Natural killer cell treated with Interleukin-12 subunit alpha and Interleukin-12 subunit beta and Interleukin-15 and Interleukin-18, amount 100 ng/mL, for 72 hours (primary cell): ENCODE measurements at places on chromosomes 2 and 18.

- no peak for DNase-seq
Measured at GRCh38 chr2:11753452-11753885, 7.0 kb downstream of the LPIN1 start.

DNA sequence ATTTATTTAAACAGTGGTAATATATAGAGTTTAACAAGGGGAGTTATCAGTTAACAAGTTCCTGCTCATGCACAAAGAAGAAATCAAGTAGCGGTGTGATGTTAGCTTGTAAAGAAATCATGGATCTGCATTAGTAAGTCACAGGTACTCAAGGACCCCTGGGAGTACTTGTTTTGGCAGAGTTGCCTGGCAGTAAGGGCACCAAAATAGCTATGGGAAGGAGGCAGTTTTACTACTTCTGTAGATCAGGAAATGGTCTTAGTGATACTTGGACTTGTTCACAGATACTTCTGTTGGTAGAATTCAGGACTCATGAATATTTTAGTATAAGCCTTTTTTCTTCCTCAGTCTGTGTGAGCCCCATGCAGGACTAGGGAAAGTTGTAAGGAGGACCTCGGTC, 107.3 kb upstream of the IL1R2 start:
- DNase-seq: no peak

- no peak for DNase-seq
Measured at GRCh38 chr2:31578316-31578715, 2.4 kb downstream of the SRD5A2 start.

DNA sequence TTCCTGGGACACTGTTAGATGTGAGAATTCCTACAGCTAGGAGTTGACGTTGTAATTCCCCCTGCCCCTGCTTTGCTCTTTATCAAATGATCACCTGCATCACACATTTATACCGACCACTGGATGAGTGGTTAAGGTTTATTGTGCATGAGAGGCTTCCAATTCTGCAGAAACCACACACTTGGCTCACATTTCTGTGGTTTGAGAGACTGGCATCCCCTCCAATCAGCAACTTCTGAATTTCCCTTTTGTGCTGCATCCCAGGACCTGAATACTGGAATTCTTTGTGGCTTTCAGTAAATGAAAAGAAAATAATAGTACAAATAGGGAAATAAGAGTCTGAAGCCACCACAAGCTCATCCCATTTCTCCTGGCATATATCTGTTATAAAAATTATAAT, 628.7 kb upstream of the PIK3C3 start:
- DNase-seq: no peak

DNA sequence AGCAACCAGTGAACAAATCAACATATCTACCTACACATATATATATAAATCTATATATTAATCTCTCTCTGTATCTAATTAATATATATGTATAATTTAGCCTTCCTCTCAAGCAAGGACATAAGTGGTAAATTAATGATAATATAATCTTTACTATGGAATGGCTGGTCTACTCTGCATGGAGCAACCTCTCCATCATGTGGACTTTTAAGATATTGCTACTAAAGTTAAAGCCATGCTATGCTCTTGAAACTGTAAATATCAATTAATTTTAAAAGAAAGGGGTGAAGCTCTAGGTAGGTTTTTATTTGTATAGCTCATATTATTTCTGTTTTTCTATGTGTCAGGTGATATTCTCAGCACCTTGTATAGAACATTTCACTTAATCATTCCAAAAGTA, 147.0 kb downstream of the PPP1R1C start:
- no peak for DNase-seq

DNA sequence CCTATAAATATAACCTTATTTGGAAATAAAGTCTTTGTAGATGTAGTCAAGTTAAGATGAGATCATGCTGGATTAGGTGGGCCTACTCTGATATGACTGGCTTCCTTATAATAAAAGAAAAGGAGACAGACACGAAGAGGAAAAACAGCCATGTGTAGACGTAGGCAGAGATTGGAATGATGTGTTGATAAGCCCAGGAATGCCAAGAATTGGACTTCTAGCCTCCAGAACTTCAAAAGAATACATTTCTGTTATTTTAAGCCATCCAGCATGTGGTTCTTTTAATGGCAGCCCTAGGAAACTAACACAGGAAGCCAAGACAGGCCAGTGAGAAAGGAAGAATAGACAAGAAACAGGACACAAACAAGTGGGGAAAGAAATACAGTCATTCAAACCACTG, 68.6 kb downstream of the NYAP2 start:
- no peak for DNase-seq

DNA sequence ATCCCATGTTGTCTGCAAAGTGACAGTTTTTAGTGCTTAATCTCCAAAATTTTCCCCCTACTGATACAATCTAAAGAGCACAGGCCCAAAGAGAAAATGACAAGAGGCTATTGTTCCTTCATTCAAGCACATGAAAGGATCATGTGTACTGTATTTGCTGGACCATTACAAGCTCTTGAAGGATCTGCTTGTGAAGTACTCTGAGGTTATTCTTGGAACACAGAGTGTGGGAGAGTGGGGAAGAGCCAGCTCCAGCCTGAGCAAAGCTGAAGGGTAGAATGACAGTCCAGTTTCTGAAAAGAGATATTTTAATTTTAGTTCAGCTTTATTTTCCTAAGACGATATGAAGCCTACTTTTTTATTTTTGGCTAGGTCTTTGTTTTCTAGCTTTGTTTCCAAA, 112.2 kb downstream of the GALNT3 start:
- no peak for DNase-seq

DNA sequence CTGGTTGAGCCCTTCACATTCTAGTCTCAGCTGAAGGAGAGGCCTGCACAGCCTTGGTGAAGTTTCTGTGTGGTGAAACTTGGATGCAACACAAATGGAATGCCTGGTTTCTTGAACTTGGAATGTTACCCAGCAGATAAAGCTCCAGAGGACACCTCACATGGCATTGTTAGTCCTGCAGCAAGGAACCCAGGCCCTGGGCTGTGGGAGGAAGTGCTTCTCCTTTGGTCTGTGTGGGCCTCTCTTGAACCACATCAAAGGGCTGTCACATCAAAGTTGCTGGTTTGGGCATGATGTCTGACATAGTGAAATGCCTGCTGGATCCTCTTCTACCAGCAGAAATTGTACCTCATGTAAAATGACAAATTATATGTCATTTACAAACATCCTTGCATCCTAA, 198.5 kb downstream of the FHOD3 start:
- no peak for DNase-seq

DNA sequence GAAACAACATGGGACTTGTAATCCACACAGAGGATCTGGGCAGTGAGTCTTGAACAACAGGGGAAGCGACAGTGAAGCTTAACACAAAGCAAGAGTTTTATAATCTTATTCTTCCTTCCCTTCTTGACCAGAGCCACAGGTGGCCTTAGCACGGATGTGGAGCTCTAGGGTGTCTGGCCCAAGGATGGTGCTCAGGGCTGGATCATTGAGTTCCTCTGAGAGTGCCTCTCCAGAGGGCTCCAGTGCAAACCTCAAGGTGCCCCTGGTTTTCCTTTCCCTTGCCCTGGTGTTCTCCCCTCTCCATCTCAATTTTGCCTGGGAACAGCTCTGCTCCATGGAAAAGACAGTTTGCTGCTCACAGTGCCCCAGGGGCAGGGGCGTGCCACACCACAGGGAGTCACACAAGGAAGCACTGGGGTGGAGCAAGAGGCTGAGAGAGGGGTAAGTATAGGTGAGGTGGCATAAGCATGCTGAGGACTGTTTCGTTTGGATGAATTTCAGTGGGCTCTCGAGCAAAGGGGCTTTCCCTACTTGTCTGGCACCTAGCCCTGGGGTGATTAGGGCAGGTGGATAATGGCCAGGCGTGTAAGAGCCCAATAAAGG, 88.6 kb upstream of the B3GNT7 start:
- DNase-seq: peak; percentile 47

DNA sequence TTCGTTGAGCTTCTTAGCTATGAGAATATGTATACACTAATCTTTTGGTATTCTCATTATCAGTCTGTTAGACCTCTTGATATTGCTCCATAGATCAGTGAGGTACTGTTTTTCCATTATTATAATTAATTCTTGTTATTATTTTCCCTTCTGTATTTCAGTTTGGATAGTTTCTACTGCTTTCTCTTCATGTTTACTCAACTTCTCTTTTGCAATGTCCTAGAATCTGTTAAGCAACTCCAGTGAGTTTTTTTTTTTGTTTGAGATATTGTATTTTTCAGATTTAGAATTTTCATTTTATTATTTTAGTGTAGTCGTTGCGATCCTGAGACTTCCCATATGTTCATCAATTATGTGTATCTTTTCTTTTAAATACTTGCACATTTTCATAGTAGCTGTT, 260.8 kb downstream of the SETBP1 start:
- DNase-seq: no peak

DNA sequence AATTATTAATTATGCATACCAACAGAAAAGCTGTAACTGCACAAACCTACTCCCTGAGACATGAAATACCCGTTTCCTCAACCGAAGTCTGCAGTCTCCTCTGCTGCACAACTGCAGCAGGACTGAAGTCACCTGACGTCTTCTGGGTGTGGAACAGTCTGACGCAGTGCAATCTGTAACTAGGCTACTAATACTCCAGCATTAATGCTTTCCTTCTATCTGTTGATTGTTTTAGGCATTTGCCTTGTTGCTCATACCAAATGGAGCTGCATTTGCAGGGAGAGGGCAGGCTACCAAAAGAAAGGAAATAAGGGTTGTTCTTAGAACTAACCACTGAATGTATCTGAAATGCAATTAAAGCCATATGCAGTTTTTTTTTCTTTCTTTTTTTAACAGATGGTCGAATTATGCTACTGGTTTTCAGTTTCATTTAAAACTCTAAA, 40.1 kb downstream of the RTN4 start:
- no peak for DNase-seq

DNA sequence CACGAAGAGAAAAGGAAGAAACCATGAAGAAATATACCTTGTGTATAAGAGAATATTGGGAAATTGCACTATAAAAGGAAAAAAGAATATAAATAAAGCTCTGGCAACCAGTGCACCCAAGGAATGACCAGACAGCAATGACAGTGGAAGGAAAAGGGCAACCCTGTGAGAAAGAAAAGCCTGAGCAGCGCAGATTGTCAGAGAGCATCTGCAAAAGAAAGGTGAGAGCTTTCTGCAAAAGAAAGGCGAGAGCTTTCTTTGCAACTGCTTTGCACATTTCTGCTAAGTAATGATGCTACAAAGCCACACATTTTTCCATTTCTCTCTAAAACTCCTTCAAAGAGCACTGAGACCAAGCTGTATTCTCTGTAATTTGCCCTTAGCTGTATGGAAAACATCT, 83.6 kb downstream of the CTNNA2 start:
- DNase-seq: no peak

DNA sequence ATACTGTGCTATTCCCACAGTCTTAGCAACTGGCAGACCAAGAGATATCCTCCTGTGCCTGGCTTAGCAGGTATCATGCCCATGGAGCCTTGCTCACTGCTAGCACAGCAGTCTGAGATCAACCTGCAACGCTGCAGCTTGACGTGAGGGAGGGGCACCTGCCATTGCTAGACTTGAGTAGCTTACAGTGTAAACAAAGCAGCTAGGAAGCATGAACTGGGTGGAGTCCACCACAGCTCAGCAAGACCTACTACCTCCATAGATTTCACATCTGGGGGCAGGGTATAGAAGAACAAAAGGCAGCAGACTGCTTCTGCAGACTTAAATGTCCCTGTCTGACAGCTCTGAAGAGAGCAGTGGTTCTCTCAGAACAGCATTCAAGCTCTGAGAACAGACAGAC, 74.8 kb downstream of the AKAIN1 start:
- no peak for DNase-seq

GRCh38 chr2:175890636-175891242, 111.3 kb downstream of the LNPK start:
- no peak for DNase-seq

DNA sequence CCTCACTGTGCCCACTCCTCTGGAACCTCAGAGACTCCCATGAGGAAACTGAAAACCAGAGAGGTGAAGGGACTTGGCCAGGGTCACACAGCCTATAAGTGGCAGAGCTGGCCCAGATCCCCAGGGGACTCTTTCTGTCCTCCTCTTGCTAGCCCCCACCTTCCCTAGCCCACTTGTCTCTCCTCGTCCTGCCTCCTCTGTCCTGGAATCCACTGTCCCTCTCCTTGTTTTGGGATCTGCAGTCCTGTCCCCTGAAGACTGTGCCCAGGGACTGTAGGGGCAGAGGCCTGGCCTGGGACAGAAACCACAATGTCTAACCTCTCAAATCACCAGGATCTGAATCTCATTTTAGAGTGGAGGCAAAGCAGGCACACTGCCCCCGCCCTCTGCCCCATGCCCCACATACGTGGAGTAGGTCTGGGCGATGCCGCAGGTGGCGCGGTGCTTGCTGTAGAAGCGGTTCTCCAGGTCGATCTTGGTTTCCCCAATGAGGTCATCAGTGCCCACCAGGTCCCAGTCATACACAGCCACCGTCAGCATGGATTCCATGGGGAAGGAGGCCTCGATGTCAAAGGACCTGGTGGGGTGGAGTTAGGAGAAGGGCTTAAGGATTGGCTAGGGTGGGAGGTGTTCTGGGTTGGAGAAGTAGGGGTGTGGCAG, 12.5 kb downstream of the OTOF start:
- no peak for DNase-seq

- DNase-seq: no peak
Measured at GRCh38 chr2:143877876-143878530, 641.9 kb downstream of the ZEB2 start.

- no peak for DNase-seq
Measured at GRCh38 chr2:121242976-121243375, 42.0 kb downstream of the TFCP2L1 start.

- DNase-seq: no peak
Measured at GRCh38 chr2:181849601-181850000, 41.9 kb upstream of the ITPRID2 start.

DNA sequence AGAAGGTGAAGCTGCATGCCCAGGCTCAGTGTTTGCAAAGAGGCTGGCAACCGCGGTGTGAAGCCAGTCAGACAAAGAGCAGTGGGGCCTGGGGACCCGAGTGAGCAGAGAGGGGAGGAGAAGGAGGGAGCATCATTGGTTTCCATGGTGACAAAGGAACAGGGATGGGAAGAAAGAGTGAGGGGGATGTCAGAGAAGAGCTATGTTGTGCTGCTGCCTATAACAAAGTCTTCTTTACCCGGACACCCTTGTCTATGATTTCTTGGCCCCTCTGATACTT, 14.5 kb downstream of the TMEM247 start:
- DNase-seq: no peak

GRCh38 chr18:60746491-60746890, 373.9 kb upstream of the MC4R start:
- DNase-seq: no peak
